Aortic smooth muscle cell (primary cell): ENCODE measurements at places on chromosomes 12 and 14. TPM values are rescaled to one million over a fixed set of nuclear protein-coding genes. Genes with fewer than 3 reads are reported as not detected.

The KNTC1 gene
- 19.5 and 28.9 TPM in 2 replicates for total RNA-seq

The TAS2R7 gene
- not detected in 2 replicates for total RNA-seq

The TMEM229B gene
- 1.1 and 1.2 TPM in 2 replicates for total RNA-seq

The SSPN gene
- 15.7 and 16.2 TPM in 2 replicates for total RNA-seq

The RNASE11 gene
- total RNA-seq: not detected in 2 replicates

The MRPL42 gene
- total RNA-seq: 57.8 and 60.6 TPM in 2 replicates

The C14orf39 gene
- total RNA-seq: not detected in 2 replicates
